ENCODE measurements at places on chromosomes 6 and 20. TPM values are rescaled to one million over a fixed set of nuclear protein-coding genes. Genes with fewer than 3 reads are reported as not detected.

Gene DEFB124
- total RNA-seq = not detected

Gene SIGLEC1
- total RNA-seq = not detected

Gene NNAT
- total RNA-seq = not detected

Gene SMPDL3A
- 0.30 TPM for total RNA-seq

Gene LPA
- total RNA-seq = not detected

Gene OPN5
- not detected for total RNA-seq

Gene CRISP2
- total RNA-seq = not detected

Gene RAD21L1
- not detected for total RNA-seq

Gene ZCCHC3
- total RNA-seq = 25.8 TPM

Gene ERVFRD-1
- 0.07 TPM for total RNA-seq
